ENCODE measurements at places on chromosomes 16 and 17. TPM values are rescaled to one million over a fixed set of nuclear protein-coding genes. Genes with fewer than 3 reads are reported as not detected.

EFNB3 gene
- total RNA-seq: 1.4 TPM

ORAI3 gene
- total RNA-seq: 21.3 TPM

DNAI2 gene
- total RNA-seq: not detected

ZNHIT3 gene
- total RNA-seq: 24.5 TPM

GNGT2 gene
- not detected for total RNA-seq

CD300C gene
- not detected for total RNA-seq

SPATA32 gene
- total RNA-seq: not detected

BLTP2 gene
- total RNA-seq: 163 TPM

BRIP1 gene
- 3.5 TPM for total RNA-seq

SLC12A3 gene
- total RNA-seq: under 0.01 TPM

ADCY9 gene
- 14.4 TPM for total RNA-seq

KRTAP4-4 gene
- not detected for total RNA-seq

RCVRN gene
- not detected for total RNA-seq

PHB1 gene
- 173 TPM for total RNA-seq

CHRNE gene
- total RNA-seq: 0.38 TPM

TTYH2 gene
- total RNA-seq: 6.3 TPM

MAF gene
- 0.30 TPM for total RNA-seq

GPR139 gene
- not detected for total RNA-seq

HSD17B1 gene
- total RNA-seq: 8.9 TPM

CSHL1 gene
- total RNA-seq: not detected

PIRT gene
- total RNA-seq: not detected

LHX1 gene
- total RNA-seq: not detected

DRC3 gene
- total RNA-seq: 3.0 TPM

CD300LB gene
- not detected for total RNA-seq

UBN1 gene
- total RNA-seq: 11.4 TPM

SNAI3 gene
- total RNA-seq: not detected
